Trophoblast cell (in vitro differentiated cells and primary cell): ENCODE measurements at places on chromosomes 12 and 14.
A peak's percentile ranks its signal among the peaks of the same experiment; 100 is the strongest.

GRCh38 chr14:36068777-36069534, 107.6 kb downstream of the PTCSC3 start:
- peak; percentile 76 for DNase-seq
- no peaks in the 10 kb centered on the region for H3K4me1 ChIP-seq

DNA sequence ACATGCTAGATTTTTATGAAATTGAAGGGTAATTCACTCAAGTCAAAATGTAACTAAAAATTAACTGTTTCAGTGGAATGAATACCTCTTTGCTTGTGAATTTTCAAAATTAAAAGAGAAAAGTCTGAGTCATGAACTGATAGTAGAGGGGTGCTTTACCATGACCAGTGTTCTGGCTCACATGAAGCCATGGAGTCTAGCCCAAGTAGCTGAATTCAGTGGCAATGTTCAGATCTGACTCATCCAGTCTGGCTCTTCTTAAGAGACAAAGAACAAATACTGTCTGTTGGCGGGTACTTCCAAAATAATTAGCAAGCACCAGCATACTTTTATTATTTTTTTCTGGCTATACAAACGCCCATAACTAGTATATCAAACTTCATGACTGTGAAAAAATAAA, 366.3 kb upstream of the GARIN6 start:
- no peak for DNase-seq
- no peaks in the 10 kb centered on the region for H3K27me3 ChIP-seq
- H3K36me3 ChIP-seq = no peaks in the 10 kb centered on the region
- no peak overlapping the region for H3K4me3 ChIP-seq

DNA sequence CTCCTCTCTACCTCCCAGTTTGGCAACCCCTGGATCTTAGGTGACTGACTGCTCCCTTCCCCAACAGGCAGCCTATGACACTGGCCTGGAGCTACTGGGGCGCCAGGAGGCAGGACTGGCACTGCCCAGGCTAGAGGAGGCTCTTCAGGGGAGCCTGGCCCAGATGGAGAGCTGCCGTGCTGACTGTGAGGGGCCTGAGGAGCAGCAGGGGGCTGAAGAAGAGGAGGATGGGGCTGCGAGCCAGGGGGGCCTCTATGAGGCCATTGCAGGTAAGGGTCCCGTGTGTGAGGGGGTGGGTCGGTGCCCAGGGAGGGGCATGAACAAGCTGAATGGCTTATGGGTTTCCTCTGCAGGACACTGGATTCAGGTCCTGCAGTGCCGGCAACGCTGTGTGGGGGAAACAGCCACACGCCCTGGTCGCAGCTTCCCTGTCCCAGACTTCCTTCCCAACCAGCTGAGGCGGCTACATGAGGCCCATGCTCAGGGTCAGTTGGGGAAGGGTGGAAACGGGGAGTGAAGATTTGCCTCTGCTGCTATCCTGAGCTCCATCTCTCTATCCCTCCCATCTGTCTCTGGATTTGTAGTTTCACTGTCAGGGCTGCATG, 2.2 kb downstream of the P3H3 start:
- peaks cover 32% of the 10 kb centered on the region for H3K36me3 ChIP-seq
- H3K4me3 ChIP-seq = no peak overlapping the region
- no peaks in the 10 kb centered on the region for H3K27me3 ChIP-seq
- DNase-seq = no peak

GRCh38 chr12:108821407-108822397, 35.7 kb downstream of the SSH1 start:
- peaks cover 20% of the 10 kb centered on the region for H3K4me1 ChIP-seq
- H3K27ac ChIP-seq = peak overlapping the region; percentile 29
- no peak overlapping the region for H3K4me3 ChIP-seq
- peaks cover 25% of the 10 kb centered on the region for H3K36me3 ChIP-seq
- H3K27me3 ChIP-seq = no peaks in the 10 kb centered on the region

DNA sequence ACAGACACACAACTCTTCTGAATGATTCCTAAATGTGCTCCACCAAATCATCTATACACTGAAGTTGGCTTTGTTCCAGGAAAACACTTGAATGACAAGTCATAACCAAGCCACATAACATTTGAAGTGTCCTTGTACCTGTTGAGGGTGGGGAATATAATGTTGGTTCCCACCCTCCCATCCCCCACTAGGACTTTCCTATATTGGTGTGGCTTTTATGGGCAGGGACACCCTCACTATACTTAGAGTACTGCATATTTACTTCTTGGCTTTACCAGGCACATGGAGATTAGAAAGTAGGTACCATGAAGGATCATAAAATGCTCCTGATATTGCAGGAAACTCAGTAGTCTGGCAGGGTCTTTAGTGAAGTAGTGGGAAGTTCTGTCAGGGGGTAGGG, 9.7 kb upstream of the BHLHE41 start:
- DNase-seq = no peak
- H3K27me3 ChIP-seq = peaks cover 3% of the 10 kb centered on the region
- no peaks in the 10 kb centered on the region for H3K36me3 ChIP-seq
- no peak overlapping the region for H3K4me3 ChIP-seq
- H3K27ac ChIP-seq = no peak overlapping the region
- H3K4me1 ChIP-seq = no peaks in the 10 kb centered on the region

DNA sequence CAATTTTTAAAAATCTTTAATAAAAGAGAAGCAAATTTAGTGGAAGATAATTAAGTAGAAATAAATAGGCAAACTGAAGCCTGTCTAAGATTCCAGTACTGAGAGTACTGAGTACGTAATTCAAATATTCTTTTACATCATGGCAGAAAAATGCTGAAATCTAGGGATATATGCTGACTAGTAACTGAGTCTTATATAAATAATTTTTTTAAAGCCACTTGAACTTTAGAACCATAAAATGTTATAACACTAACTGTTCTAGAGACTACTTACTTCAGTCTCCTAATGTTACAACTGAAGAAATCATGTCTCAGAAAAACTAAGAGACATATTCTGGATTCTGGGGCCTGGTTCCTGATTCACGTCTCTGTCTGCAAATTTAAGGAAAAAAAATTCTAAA, 230.6 kb upstream of the PLEKHG7 start:
- H3K27me3 ChIP-seq = no peaks in the 10 kb centered on the region
- H3K4me1 ChIP-seq = peaks cover 3% of the 10 kb centered on the region
- H3K36me3 ChIP-seq = no peaks in the 10 kb centered on the region
- H3K4me3 ChIP-seq = no peak overlapping the region

DNA sequence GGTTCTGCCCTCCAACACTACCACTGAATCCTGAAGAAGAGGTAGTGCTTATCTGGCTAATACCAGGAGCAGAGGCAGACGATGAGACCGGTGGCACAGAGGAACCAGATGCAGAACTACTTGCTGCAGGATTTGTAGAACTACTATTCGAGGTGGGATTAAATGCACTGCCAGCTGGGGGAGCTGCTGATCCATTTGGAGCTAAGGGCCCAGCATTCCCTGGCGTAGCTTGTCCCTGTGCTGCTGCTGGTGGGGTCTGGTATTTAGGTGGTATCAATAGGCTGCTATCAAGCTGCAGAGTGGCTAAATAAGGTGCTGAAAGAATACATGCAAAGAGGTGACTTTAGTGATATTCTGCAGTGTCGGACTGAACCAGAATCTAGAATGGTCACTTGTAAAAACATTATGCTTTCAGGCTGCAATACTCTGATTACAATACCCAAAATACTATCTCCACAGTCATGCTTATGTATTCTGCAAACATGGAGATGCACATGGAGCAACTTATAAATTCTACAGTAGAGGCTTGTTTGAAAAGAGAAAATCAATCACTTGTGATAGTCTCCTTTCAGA, 294.2 kb downstream of the MED13L start:
- no peak overlapping the region for H3K27ac ChIP-seq
- peak; percentile 26 for DNase-seq
- H3K36me3 ChIP-seq = peaks cover 27% of the 10 kb centered on the region
- no peaks in the 10 kb centered on the region for H3K4me1 ChIP-seq

GRCh38 chr14:105241641-105242040, 6.7 kb upstream of the BTBD6 start:
- DNase-seq = no peak
- peaks cover 12% of the 10 kb centered on the region for H3K36me3 ChIP-seq
- H3K4me1 ChIP-seq = no peaks in the 10 kb centered on the region
- H3K27me3 ChIP-seq = no peaks in the 10 kb centered on the region

DNA sequence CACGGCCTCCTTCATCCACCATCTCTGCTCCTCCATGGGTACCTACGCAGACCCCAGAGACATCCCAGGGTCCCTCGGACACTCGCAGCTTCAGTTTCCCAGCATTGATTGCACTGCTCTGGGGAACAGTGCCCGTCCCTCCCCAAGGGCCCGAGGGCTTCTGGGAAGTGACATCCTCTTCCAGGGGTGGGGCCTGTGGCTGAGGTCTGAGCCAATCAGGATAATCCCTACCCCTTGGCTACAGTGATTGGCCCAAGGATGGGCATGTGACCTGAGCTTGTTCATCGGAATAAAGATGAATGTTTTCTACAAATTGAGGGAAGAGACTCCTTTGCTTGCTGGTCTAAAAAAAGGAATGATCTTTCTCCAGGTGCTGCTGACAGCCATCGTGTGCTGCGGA, 37.3 kb upstream of the MYL2 start:
- no peak for DNase-seq
- H3K27me3 ChIP-seq = no peaks in the 10 kb centered on the region
- no peaks in the 10 kb centered on the region for H3K36me3 ChIP-seq

DNA sequence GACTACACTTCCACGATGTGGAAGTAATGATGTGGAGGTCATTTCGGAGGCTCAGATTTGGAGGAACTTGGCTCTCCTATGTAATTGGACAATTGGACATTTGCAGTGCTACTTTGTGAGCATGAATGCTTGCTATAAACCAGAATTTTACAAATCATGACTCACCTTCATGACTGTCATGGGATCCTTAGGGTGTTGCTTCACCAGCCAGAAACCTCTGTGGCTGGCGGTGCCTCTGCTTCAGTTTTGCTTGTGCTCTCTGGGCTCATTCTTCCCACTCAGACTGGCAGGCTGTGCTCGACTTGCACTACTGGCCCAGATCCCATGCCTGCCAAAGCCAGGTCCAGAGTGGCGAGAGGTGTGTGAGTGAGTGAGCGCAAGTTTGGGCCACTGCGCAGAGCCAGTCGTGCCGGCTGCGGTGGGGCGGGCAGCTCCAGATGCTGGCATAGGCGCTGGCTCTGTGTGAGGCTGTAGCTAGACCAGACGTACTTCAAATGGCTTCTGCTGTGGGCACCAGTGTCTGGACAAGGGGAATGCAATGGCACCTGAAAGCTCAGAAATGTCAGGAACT, 387.8 kb downstream of the AEBP2 start:
- no peak overlapping the region for H3K27ac ChIP-seq
- no peaks in the 10 kb centered on the region for H3K27me3 ChIP-seq
- no peak overlapping the region for H3K4me3 ChIP-seq
- no peaks in the 10 kb centered on the region for H3K4me1 ChIP-seq

DNA sequence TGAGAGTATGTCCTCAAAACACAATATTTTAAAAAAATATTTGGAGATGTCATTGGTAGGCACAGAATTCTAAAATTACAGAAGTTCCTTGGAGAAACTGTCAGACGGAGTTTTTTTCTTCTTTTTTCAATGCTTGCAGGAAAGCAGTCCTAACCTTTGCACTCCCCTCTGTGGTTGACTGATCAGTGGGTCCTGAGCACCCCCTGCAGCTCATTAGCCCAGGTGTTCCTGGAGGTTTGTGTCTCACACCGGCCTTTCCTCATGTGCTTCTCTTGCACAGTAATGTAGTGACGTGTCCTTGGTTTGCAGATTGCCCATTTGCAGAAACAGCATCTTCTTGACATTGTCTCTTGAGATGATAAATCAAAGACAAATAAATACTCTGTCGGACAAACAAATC, 513.0 kb downstream of the TMEM121 start:
- H3K27me3 ChIP-seq = no peaks in the 10 kb centered on the region
- no peaks in the 10 kb centered on the region for H3K4me1 ChIP-seq
- DNase-seq = peak; percentile 48
- H3K4me3 ChIP-seq = no peak overlapping the region
- no peak overlapping the region for H3K27ac ChIP-seq

DNA sequence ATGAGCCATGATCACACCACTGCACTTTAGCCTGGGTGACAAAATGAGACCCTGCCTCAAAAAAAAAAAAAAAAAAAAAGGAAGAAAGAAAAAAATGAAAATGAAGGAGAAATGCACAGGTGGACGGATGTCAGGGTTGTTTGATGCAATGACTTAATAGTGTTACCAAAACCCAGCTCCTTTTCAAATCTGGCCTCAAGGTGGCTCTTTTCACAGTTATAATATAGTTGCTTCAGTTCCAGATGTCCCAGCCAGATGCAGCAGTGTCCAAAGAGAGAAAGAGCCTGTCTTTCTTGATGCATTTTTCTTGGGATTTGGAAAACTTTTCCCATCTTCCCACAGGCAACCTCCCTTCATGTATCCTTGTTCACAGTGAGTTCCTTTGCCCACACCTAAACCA, 36.5 kb downstream of the KCNMB4 start:
- H3K4me3 ChIP-seq = no peak overlapping the region
- no peak overlapping the region for H3K27ac ChIP-seq
- H3K36me3 ChIP-seq = peaks cover 5% of the 10 kb centered on the region

DNA sequence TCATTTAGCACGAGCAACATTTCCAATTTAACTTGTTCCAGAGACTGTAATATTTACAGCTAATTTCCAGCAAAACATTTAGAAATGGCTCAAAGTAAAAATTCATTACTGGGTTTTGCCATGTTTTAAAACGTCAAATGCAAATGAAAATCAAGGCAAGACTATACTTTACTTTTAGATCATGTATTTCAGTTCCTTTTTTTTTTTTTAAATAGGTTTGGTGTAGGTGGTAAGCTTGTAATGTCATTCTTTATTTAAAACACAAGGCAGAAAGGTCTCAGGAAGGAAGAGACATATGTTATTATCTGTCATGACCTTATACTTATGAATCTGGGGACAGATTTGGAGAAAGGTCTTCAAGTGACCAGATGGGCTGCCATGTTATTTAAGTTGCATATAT, 54.1 kb downstream of the GRIP1 start:
- DNase-seq = no peak
- H3K27me3 ChIP-seq = no peaks in the 10 kb centered on the region
- H3K27ac ChIP-seq = no peak overlapping the region
- no peak overlapping the region for H3K4me3 ChIP-seq

DNA sequence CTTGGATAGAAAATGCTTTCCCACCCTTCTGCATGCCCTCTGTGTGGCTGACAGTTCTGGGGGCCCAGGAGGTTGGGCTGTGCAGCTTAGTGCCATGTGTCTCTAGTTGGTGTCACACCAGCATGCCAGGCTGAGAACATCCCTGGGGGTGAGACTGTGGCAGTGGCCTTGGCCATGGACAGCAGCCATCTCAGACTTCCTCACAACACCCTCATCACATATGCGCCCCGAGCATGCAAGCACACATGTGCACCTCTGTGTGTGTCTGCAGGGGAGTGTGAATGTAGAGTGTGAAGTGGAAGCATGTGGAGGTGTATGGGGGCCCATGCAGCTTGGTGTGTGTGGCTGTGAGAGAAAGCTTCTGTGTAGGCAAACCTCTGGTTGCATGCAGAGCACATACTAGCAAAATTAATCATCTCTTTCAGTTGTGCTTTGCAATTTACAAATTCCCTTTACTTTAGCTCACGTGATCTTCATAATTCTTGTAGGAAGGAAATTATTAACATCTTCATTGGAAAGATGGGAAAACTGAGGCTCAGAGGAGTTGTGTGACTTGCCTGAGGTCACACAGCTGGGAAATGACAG, 8.4 kb downstream of the ASIC1 start:
- H3K4me1 ChIP-seq = no peaks in the 10 kb centered on the region
- no peak overlapping the region for H3K27ac ChIP-seq

- H3K4me3 ChIP-seq = no peak overlapping the region
- no peaks in the 10 kb centered on the region for H3K36me3 ChIP-seq
- no peak overlapping the region for H3K27ac ChIP-seq
- no peaks in the 10 kb centered on the region for H3K4me1 ChIP-seq
Observed at GRCh38 chr12:29223426-29223825, 74.3 kb downstream of the FAR2 start.
